ENCODE measurements at places on chromosomes 4 and X. TPM values are rescaled to one million over a fixed set of nuclear protein-coding genes. Genes with fewer than 3 reads are reported as not detected.

The NSUN7 gene
- 6.9 TPM for total RNA-seq

The PIGA gene
- 9.1 TPM for total RNA-seq

The NDST3 gene
- 35.4 TPM for total RNA-seq

The MMRN1 gene
- total RNA-seq = 2.7 TPM

The SLC10A6 gene
- total RNA-seq = 0.49 TPM

The HSFX1 gene
- total RNA-seq = 3.0 TPM

The MAN2B2 gene
- total RNA-seq = 5.4 TPM

The PHOX2B gene
- not detected for total RNA-seq

The AR gene
- total RNA-seq = 0.74 TPM

The GNL3L gene
- total RNA-seq = 18.9 TPM

The STK32B gene
- total RNA-seq = 53.6 TPM

The SLC9B1 gene
- 6.4 TPM for total RNA-seq

The EXOC1L gene
- not detected for total RNA-seq

The FAT1 gene
- total RNA-seq = 32.7 TPM

The MAPK10 gene
- total RNA-seq = 163 TPM

The SUPT20HL2 gene
- total RNA-seq = not detected

The TEX11 gene
- under 0.01 TPM for total RNA-seq

The VSIG1 gene
- total RNA-seq = 0.74 TPM

The PTTG2 gene
- not detected for total RNA-seq

The CACNA1F gene
- not detected for total RNA-seq

The NAP1L3 gene
- 100 TPM for total RNA-seq

The MAGEB6 gene
- not detected for total RNA-seq

The INPP4B gene
- total RNA-seq = 4.7 TPM

The ADAMTS3 gene
- total RNA-seq = 14.8 TPM

The MAB21L2 gene
- total RNA-seq = not detected

The TEX13B gene
- total RNA-seq = not detected

The BEND4 gene
- total RNA-seq = 8.6 TPM

The ZNF732 gene
- 0.49 TPM for total RNA-seq

The IL3RA gene
- total RNA-seq = 1.7 TPM

The PAGE3 gene
- not detected for total RNA-seq

The TMEM35A gene
- total RNA-seq = 74.0 TPM

The POU3F4 gene
- total RNA-seq = 11.1 TPM

The MYOZ2 gene
- under 0.01 TPM for total RNA-seq

The RAB40A gene
- 1.2 TPM for total RNA-seq

The TLR1 gene
- total RNA-seq = 8.9 TPM

The REELD1 gene
- not detected for total RNA-seq

The ABCD1 gene
- 3.4 TPM for total RNA-seq

The MSX1 gene
- 2.2 TPM for total RNA-seq

The ENPEP gene
- total RNA-seq = 1.7 TPM

The SEPSECS gene
- 8.4 TPM for total RNA-seq

The TRPC5OS gene
- total RNA-seq = not detected

The ADH1A gene
- not detected for total RNA-seq

The CYLC1 gene
- total RNA-seq = not detected

The CCDC110 gene
- total RNA-seq = 1.7 TPM

The MAGEA11 gene
- not detected for total RNA-seq

The FTSJ1 gene
- 34.9 TPM for total RNA-seq

The ERCC6L gene
- total RNA-seq = 0.74 TPM

The MGST2 gene
- total RNA-seq = 4.2 TPM

The CITED1 gene
- total RNA-seq = 3.2 TPM

The NMU gene
- total RNA-seq = 1.7 TPM

The ACE2 gene
- total RNA-seq = 0.49 TPM

The MAGEC3 gene
- 0.25 TPM for total RNA-seq

The CT47B1 gene
- not detected for total RNA-seq

The SNCA gene
- total RNA-seq = 60.5 TPM

The SLITRK4 gene
- 36.9 TPM for total RNA-seq

The NEIL3 gene
- total RNA-seq = 2.2 TPM

The HHIP gene
- 2.0 TPM for total RNA-seq

The GAGE12F gene
- not detected for total RNA-seq

Measured in temporal lobe (tissue), 4 donors.